Bladder microvascular endothelial cell (primary cell): ENCODE measurements at places on chromosomes 5 and 9. TPM values are rescaled to one million over a fixed set of nuclear protein-coding genes. Genes with fewer than 3 reads are reported as not detected.

The SLC36A3 gene
- total RNA-seq: not detected in 2 replicates

The FSD1L gene
- total RNA-seq: 2.1 and 6.5 TPM in 2 replicates

The MAN1B1 gene
- total RNA-seq: 58.6 and 66.0 TPM in 2 replicates

The MVB12B gene
- 2.1 and 34.5 TPM in 2 replicates for total RNA-seq

The SERINC5 gene
- total RNA-seq: 5.8 and 16.2 TPM in 2 replicates
